ENCODE measurements at places on chromosomes 7 and 10.
A peak's percentile ranks its signal among the peaks of the same experiment; 100 is the strongest.

DNA sequence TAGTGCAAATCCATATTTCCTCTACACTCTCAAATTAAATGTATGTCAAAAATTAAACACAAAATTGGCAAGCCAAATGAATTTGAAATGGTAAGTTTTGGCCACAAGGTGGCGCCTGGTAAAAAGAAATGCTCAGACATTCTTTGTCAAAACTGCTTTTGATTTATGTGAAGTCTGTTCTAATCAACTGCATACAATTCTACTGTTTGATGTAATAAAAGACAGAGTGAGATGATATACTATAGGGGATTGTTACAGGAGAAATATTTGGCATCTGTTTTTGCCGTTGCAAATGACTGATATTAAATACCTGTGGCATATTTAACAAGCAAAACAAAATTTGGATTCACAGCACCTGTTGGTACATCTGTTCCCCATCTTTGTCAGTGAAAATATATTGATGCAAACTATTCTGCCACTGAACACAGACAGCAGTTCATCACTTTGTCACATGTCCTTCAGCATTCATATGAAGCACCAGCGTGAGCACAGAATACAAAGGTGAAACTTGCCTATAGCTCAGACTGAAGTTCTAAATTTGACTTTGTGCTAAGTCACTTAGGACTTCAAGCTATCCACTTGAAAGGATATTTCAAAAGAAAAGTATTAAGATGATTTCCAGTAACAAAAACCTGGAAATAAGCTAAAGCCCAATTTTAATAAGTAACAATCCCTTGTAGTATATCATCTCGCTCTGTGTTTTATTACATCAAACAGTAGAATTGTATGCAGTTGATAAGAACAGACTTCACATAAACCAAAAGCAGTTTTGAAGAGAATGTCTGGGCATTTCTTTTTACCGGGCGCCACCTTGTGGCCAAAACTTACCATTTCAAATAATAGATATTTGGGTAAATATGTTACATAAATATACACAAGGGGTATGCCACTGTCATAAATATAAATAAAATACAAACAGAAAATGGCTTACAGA lies 10.2 kb upstream of the CH25H start:
- DNase-seq, result peak; percentile 58

- no peak for DNase-seq
Observed at GRCh38 chr10:21532694-21533466, 1.2 kb upstream of the MLLT10 start.

DNA sequence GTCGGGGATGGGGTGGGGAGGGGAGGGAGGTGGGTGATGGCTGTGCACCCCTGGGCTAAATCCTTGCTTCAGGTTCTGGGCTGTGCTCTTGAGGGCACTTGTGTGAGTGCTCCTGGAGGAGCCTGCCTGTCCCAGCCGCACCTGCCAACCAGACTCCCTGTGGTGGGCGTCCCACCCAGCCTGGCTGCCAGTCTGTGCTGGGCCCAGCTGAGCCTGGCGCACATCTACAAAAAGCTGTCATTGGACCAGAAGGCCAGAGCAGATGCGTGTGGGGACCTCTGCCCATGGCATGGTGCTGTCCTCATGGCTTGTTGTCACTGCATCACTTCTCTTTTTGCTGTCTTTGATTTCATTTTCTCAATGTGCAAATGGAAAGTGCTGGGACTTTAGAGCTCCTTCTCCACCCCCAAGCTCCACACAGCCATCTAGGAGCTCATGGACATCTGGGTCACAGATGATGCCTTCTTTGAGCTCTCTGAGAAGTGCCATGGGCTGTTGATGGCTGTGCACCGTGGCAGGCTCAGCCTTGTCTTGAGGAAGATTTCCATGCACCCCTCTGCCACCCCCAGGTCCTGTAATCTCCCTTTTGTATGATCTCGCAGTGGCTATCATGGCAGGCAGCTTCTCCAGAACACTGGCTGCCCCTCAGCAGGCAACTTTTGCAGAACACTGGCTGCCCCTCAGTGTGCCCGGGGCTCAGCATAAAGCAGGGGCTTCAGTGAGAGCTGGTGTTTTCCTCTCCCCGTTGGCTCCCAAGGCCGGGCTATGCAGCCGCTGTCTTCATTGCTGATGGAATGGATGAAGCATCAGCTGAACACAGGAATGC lies 83.9 kb downstream of the ADCY1 start:
- DNase-seq, result no peak

GRCh38 chr7:130697820-130698219 lies 11.5 kb upstream of the TSGA13 start:
- no peak for DNase-seq

GRCh38 chr7:130960208-130960988 lies 226.4 kb upstream of the KLF14 start:
- peak; percentile 84 for DNase-seq

DNA sequence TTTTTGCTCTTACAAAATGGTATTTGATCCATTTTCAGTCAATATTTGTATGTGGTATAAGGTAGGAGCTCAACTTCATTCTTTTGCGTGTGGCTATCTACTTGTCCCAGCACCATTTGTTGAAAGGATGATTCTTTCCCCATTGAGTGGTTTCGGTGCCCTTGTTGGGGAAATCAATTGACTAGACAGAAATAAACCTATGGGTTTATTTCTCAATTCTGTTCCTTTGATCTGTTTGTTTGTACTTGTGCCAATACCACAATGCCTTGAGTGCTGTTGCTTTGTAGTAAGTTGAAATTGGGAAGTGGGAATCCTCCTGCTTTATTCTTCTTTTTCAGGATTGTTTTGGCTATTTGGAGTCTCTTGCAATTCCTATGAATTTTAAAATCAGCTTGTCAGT lies 41.0 kb downstream of the SNX10 start:
- no peak for DNase-seq

GRCh38 chr10:96768136-96768535 lies 47.8 kb upstream of the PIK3AP1 start:
- no peak for DNase-seq

- no peak for DNase-seq
Observed at GRCh38 chr7:85381212-85381611, 194.4 kb upstream of the SEMA3D start.

DNA sequence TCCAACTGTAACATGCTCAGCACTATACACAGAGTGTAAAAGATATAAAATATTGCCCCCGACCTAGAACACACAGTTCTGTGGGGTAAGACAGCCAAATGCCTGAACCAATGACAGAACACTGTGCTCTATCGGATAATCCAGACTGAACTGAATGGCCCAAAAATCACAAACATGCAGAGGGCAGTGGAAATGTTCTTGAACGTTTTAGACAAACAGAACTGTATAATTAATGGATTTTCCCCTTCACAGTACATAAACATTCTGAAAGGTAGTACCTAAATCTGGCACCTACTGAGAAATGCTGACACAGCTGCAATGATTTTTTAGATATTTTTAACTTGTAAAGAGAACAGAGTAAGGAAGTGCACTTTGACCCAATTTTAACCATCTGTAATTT lies 33.4 kb downstream of the PARD3 start:
- no peak for DNase-seq

DNA sequence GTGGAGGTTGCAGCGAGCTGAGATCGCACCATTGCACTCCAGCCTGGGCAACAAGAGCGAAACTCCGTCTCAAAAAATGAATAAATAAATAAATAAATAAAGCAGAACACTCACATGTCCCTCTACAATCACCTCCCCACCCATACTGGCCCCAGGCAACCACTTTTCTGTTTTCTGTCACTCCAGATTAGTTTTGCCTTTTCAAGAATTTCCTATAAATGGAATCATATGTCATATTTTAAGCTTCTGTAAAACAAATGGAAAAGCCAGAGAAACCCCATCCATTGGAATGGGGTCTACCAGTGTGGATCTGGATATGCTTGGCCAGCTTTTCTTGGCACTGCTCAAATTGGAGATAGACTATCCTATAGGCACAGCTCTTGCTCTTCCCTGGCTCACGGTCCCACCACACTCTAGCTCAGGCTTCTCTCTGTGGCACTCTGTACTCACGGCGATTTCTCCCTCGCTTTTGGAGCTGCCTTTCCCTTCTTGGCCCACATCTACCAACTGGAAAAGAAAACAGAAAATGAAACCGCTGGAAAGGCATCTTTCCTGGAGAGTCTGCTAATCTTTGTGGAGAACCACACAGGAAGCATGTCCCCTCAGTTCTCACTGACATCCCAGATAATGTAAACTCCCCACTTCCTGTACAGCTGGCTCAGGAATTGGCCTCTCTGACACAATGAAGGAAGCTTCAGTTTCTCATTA lies 210.1 kb downstream of the JCAD start:
- DNase-seq, result no peak

DNA sequence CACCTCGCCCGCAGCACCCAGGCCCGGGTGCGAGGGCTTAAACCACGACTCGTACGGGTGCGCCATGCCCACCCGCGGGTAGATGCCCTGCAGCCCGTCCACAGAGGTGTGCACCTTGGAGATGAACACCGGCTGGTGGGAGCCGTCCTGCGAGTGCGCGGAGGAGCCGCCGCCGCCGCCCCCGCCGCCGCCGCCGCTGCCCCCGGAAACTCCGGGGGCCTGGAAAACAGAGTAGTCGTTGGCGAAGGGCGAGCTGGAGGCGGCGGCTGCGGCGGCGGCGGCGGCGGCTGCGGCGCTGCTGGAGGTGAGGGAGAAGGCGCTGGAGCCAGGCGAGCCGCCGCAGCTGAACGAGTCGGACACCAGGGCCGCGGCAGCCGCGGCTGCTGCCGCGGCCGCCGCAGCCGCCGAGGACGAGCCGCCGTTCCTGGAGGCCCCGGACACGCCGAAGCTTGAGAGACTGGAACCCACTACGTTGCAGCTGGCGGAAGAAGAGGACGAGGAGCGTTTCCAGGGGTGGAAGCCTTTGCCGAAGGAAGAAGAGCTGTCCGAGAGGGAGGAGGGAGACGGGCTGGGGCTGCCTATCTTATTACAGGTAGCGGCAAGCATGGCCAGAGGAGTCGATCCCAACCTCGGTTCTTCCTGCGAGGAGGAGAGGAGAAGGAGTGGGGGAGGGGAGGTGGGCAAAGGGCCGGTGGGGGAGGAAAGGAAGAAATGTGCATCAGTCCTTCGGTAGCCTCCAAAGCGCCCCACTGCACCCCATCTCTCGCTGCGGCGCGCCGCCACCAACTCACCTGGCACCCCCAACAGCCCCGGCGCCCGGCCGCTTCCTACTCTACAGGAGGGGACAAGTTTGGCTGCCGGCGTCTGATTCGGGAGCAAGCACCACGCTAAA lies 1.3 kb downstream of the SP8 start:
- no peak for DNase-seq

GRCh38 chr7:32539366-32539765 lies 44.1 kb downstream of the AVL9 start:
- DNase-seq, result no peak

- DNase-seq, result no peak
Observed at GRCh38 chr7:79386688-79387422, 66.6 kb downstream of the MAGI2 start.

DNA sequence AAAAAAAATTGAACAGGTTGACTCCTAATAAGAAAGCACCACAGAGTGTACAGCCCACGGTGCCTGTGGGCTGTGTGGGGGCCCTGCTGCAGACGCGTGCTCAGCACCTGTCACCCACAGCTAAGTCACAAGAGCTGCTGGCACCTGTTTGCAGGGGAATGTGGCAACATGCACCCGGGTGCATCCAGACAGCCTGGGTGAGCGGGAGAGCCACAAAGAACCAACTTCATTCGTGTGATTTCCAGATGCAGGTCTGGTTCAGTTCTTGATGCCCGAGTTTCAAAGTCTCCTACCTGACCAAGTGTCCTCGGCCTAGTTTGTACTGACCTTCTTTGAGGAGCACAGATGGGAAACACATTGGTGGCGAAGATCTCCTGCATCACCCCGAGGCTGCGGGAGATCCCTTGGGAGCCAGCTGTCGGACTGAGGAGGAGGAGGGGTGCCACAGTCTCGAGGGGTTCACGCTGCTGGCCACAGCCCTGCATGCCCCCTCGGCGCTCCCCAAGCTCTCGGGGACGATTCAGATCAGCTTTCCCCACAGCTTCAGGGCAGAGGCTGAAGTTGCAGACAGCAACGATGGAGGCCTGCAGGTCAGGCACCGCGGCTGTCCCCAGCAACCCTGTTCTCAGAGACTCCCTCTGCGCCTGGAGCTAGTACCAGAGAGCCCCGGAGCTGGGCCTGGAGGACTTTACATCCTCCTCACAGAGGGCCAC lies 35.3 kb downstream of the AMZ1 start:
- DNase-seq, result no peak

DNA sequence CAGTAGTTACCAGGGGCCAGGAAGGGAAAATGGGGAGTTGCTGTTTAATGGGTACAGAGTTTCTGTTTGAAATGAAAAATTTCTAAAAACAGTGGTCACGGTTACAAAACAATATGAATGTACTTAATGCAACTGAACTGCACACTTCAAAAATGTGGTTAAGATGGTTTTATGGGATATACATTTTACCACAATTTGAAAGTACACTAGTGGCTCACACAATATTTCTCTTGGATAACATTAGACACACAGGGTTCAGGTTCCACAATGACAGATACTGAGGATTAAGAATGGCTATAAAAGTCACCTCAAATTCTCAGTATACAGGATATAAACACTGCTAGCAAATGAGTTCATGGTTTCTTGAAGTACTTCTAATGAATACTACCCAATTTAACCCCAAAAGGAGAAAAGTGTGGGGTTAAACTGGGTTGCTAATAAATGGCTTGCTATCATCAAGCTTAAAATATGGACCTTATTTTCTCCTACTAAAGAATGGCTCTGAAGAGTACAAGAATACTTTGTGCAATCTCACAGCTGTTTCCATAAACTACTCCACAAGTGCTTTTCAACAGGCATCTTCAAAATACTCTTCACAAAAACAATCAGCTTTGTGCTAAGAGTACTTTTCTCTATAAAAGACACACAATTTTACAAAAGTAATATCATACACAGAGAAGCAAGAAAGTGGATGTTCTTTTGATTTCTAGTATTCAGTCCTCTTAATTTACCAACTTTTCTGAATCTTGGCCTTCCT lies 92.9 kb downstream of the SRPK2 start:
- DNase-seq, result peak; percentile 51

GRCh38 chr7:68619526-68619925 lies 978.7 kb upstream of the AUTS2 start:
- no peak for DNase-seq

DNA sequence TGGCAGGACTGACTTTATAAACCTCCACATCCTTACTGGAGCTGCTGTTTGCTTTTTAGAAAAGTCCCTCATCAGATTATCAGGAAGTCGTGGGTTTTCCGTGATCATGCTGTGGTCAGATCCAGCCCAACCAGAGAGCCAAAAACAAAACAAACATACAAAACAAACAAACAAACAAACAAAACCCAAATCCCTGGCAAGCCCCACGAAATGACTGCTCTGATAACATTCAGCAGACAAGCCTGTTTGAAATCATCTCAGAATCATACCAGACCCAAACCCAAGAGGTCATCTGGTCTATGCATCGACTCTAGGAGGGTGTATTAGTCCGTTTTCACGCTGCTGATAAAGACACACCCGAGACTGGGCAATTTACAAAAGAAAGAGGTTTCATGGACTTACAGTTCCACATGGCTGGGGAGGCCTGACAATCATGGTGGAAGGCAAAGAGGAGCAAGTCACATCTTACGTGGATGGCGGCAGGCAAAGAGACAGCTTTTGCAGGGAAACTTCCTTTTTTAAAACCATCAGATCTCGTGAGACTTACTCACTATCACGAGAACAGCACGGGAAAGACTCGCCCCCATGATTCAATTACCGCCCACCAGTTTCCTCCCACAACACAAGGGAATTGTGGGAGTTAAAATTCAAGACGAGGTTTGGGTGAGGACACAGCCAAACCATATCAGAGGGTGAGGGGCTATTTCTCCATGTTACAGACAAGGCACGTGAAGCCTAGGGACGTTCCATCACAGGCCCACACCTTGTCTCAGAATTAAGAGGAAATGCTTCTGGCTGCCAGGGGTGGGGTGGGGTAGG lies 85.7 kb downstream of the PARP12 start:
- no peak for DNase-seq

Data from activated CD4-positive, alpha-beta T cell treated with anti-CD3 and anti-CD28 coated beads, Interleukin-2, amount 50 U/mL, for 16 hours (primary cell).